ENCODE measurements at places on chromosomes 11 and 22. TPM values are rescaled to one million over a fixed set of nuclear protein-coding genes. Genes with fewer than 3 reads are reported as not detected.
A peak's percentile ranks its signal among the peaks of the same experiment; 100 is the strongest.

The C22orf42 gene
- total RNA-seq, result not detected

The RAC2 gene
- 692 TPM for total RNA-seq

- H3K4me1 ChIP-seq, result peaks cover 5% of the 10 kb centered on the region
- no peak overlapping the region for H3K27ac ChIP-seq
- H3K27me3 ChIP-seq, result peaks cover 24% of the 10 kb centered on the region
- no peaks in the 10 kb centered on the region for H3K36me3 ChIP-seq
Measured at GRCh38 chr22:45096256-45096907, 67.3 kb upstream of the NUP50 start.

The MSANTD4 gene
- total RNA-seq, result 12.4 TPM

- peaks cover 23% of the 10 kb centered on the region for H3K4me1 ChIP-seq
- peak; percentile 41 for DNase-seq
- H3K36me3 ChIP-seq, result no peaks in the 10 kb centered on the region
- H3K27me3 ChIP-seq, result peaks cover 2% of the 10 kb centered on the region
- no peak overlapping the region for H3K27ac ChIP-seq
Measured at GRCh38 chr22:25623310-25623734, 58.8 kb downstream of the GRK3 start.

GRCh38 chr11:116882386-116882785, 45.0 kb upstream of the APOA1 start:
- H3K27me3 ChIP-seq, result no peaks in the 10 kb centered on the region
- H3K4me3 ChIP-seq, result no peak overlapping the region
- peaks cover 22% of the 10 kb centered on the region for H3K4me1 ChIP-seq
- H3K36me3 ChIP-seq, result peaks cover 4% of the 10 kb centered on the region

- H3K4me3 ChIP-seq, result no peak overlapping the region
- no peaks in the 10 kb centered on the region for H3K4me1 ChIP-seq
- DNase-seq, result no peak
- no peaks in the 10 kb centered on the region for H3K27me3 ChIP-seq
- no peak overlapping the region for H3K27ac ChIP-seq
- H3K36me3 ChIP-seq, result no peaks in the 10 kb centered on the region
Measured at GRCh38 chr11:26953770-26954392, 40.0 kb upstream of the FIBIN start.

GRCh38 chr11:1310772-1311468, 1.5 kb upstream of the TOLLIP start:
- peaks cover 34% of the 10 kb centered on the region for H3K4me1 ChIP-seq
- H3K27ac ChIP-seq, result peak overlapping the region; percentile 79
- H3K27me3 ChIP-seq, result no peaks in the 10 kb centered on the region
- peak overlapping the region; percentile 76 for H3K4me3 ChIP-seq
- DNase-seq, result peak; percentile 70
- peaks cover 21% of the 10 kb centered on the region for H3K36me3 ChIP-seq

Data from activated CD4-positive, alpha-beta T cell treated with anti-CD3 and anti-CD28 coated beads for 36 hours (primary cell).